Gastrocnemius medialis (tissue), 4 donors: ENCODE measurements at places on chromosomes 1 and 21. TPM values are rescaled to one million over a fixed set of nuclear protein-coding genes. Genes with fewer than 3 reads are reported as not detected.

Gene LCE3D
- not detected for total RNA-seq

Gene SGIP1
- 2.5 TPM for total RNA-seq

GRCh38 chr1:223319905-223320580 is 43.9 kb downstream of the SUSD4 start:
- no peak for DNase-seq

Gene NBPF4
- not detected for total RNA-seq

DNA sequence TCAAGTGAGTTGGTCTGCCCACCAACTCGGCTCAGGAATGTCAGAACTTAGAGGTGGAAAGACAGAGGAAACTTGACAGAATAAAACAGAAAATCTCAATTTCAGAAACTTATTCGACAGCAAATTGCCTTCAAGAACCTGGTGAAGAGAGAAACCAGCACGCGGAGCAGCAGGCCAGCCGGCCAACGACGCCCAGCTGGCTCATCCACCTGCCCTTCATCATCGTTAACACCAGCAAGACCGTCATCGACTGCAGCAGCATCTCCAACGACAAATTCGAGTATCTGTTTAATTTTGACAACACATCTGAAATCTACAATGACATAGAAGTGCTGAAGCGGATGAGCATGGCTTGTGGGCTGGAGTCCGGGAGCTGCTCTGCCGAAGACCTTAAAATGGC is 350.8 kb upstream of the CAMK1G start:
- no peak for DNase-seq

Gene SNAPIN
- total RNA-seq = 92.4 TPM

GRCh38 chr1:171267391-171267790 is 19.1 kb downstream of the FMO1 start:
- DNase-seq = no peak

Gene ACADM
- 127 TPM for total RNA-seq

- DNase-seq = peak; percentile 55
Observed at GRCh38 chr1:234863551-234863971, 253.6 kb upstream of the IRF2BP2 start.

- no peak for DNase-seq
Observed at GRCh38 chr1:94920061-94920460, 6.8 kb downstream of the CNN3 start.

GRCh38 chr21:44464351-44464750 is 9.0 kb downstream of the LRRC3 start:
- DNase-seq = no peak

DNA sequence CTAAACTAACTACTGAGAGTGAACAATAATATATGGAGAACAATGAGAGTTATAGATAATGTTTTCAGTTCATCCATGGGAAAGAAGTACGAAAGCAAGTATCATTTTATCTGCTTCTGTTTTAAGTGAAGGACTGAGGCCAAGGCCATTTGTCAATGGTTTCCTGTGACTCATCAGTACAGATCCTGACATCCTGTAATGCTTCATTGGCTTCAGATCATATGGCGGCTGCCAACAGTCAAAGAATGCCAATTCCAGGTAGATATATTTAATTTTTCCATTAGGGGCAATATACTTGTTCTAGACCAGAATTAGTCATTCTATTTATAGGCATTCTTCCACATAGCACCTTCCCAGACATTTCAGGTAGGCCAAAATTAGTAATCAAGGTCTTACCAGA is 97.3 kb downstream of the USH2A start:
- DNase-seq = no peak

DNA sequence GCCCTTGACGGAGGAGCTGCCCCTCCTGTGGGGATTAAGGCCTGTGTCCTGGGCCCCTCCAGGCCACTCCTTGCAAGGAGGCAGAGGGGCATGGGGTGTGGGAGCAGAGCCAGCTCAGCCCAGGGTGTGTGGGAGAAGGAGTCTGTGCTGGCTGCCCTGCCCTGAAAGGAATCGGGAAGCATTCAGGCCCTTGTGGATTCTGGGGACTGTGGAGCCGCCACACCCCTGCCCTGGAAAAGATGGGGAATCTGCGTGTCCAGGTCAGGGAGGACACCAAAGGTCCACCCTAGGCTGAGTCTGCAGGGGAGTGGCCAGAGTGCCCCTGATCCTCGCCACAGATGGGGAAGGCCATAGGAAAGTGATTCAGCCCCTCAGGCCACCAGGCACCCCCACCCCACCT is 16.5 kb upstream of the PRDM16 start:
- no peak for DNase-seq

Gene BMP8A
- total RNA-seq = 0.31 TPM

DNA sequence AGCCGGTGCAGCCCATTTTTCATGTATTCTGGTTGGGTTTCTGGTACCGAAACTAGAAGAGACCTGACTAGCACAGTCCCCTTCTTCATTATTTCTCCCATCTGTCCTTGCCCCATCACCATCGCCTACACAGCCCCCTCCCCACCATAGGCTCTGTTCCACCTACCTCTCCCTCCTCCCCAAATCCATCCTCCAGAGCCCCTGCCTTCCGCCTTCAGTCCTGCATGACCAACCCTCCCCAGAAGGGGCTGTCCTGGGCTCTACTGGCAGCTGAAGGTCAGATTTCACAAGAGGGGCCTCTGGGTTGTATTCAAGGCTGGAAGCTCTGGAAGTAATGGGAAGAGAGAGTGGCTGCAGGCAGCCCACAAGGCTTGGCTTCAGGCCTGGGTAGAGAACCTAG is 55.2 kb downstream of the SDC3 start:
- no peak for DNase-seq

DNA sequence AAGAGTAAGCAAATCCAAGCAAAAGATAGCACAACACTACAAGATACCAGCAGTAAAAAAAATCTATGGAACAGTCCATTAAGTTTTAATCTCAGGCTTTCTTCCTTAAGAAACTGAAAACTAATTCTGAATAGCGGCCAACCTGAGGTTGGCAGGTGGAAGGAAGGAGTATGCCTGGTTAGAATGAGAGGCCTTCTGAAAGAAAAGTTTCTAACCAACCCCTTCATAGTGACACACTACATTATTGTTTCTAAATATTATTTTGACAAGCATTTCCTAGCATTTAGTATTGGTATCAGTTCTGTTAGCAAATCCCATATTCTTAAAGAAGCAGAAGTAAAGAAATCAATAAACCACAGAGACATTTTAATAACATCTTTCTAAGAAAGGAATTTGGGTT is 205.7 kb upstream of the PTBP2 start:
- DNase-seq = no peak

DNA sequence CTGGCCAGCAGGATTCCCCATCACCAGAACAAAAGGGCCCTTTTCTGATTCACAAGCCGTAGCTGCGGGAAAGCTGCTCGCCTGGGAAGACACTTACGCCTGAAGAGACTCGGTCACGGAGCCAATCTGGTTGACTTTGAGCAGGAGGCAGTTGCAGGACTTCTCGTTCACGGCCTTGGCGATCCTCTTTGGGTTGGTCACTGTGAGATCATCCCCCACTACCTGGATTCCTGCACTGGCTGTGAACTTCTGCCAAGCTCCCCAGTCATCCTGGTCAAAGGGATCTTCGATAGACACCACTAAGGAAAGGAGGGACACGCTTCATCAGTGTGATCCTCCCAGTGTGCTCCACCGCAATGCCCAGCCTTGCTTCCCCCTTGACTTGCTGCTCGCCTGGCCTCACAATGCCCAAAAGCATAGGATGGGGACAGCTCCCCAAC is 14.7 kb downstream of the ENO1 start:
- DNase-seq = no peak
